ENCODE measurements at places on chromosomes 12 and 14.

- no peak for DNase-seq
Observed at GRCh38 chr12:90618586-90618985, 336.4 kb downstream of the CCER1 start.

GRCh38 chr12:70448371-70448770, 82.3 kb downstream of the KCNMB4 start:
- no peak for DNase-seq

- peak; percentile 52 for DNase-seq
Observed at GRCh38 chr14:24607081-24607480, 2.4 kb downstream of the GZMH start.

GRCh38 chr12:91982946-91983345, 162.7 kb downstream of the BTG1 start:
- DNase-seq: no peak

GRCh38 chr12:119202544-119202943, 23.8 kb downstream of the HSPB8 start:
- no peak for DNase-seq

DNA sequence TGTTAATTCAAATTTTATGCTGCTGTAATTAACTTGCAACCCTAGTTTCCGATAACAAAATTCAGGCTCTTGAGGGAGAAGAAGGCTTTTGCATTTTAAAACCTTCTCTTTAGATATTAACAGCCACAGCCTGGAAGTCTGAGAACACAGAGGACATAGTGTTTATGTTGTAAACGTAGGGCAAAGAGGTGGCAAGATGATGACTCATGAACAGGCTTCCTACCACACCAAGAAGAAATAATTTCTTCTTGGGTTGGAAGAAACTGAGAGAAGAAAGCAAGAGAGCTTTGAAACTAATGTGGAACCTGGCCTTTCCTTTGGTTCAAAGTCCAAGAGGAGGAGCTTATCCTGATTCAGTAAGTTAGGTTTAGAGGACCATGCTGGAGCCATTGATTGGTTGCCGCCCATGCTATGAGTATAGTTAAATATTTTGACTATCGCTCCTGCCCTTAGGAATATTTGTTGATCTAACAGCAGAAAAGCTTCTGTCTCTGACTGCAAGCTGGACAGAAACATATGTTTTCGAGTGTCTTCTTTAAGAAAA, 31.8 kb downstream of the CCDC198 start:
- DNase-seq: no peak

GRCh38 chr12:4943067-4943937, 33.6 kb downstream of the KCNA1 start:
- no peak for DNase-seq

GRCh38 chr12:88793096-88793495, 212.8 kb upstream of the KITLG start:
- DNase-seq: no peak

GRCh38 chr12:9971181-9971580, at the start of gene CLEC12A:
CLEC12A (plus strand) TSS chr12:9971409; CDS start chr12:9971597, 188 bp downstream.
- no peak for DNase-seq

GRCh38 chr12:56338308-56339157, at the start of gene IL23A:
IL23A (plus strand) TSS chr12:56338884; CDS start chr12:56339045, 161 bp downstream.
- DNase-seq: peak; percentile 76

- DNase-seq: no peak
Observed at GRCh38 chr14:97854918-97855317, 1057.7 kb downstream of the VRK1 start.

- DNase-seq: peak; percentile 27
Observed at GRCh38 chr14:86961106-86961716, 1031.8 kb downstream of the GALC start.

- DNase-seq: no peak
Observed at GRCh38 chr12:131573631-131574394, 137.1 kb upstream of the SFSWAP start.

DNA sequence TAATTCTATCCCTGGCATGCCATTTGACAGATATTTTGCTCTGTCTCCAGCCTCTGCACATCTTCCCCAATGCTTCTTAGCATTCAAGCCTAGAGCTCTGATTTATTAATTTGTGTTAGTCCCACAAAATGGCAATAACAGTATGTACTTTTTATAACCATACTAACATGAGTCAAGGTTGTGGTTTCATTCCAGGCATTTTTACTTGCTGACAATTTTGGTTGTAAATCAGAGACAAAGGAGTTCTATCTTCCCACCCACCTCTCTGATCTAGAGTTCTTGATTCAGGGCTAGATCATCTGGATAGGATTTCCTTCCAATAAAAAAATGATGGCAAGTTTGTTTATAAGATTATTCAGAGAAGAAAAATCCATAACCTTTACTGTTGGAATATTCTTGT, 18.5 kb upstream of the CISTR start:
- DNase-seq: no peak

DNA sequence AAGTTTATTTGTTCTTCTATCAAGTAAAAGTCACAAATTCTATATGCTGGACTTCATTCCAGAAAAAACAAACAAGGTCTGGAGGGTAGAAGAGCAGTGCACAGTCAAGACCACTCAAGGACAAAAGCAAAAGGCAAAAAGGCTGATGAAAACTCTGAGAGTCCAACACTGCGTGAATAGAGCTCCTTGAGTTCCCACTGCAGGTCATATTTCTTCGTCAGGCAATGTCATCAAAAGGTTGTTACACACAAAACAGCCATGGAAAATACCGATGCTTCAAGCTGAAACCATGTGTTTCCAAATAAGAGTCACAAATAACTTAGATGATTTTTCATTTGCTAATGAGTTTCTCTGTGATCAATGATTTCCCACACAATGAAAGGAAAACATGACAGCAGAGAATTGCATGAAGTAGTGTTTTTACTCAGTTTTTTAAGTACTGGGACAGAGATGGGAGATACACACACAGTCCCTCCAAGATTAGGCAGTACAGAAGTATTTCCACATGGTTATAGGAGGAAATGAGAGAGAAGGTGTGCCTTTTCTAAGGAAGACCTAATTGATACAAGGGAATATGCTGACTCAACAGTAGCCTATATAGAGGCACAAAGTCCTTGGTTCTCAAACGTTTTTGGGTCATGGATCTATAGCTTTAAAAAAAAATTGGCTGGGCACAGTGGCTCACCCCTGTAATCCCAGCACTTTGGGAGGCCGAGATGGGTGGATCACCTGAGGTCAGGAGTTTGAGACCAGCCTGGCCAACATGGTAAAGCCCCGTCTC, 177.7 kb downstream of the MED13L start:
- no peak for DNase-seq

DNA sequence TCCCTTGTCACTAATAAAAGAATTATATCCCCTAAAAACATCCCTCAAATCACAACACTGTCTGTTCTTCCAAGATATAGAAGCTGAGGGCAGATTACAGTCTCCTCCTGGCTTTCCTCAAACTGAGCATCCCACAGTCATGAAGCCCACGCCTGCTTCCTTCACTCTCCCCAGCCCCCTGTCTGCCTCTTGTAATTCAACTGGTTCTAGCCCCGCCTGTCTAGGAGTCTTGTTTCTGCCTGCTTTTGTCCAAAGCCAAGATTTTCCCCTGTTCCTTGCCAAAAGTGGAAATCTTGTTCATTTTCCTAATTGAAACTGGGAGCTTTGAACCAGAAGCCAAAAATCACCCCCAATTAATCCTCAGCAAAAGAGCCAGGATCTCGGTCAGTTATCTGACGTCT, 35.9 kb upstream of the PWP1 start:
- no peak for DNase-seq

- no peak for DNase-seq
Observed at GRCh38 chr12:62731055-62731820, 203.7 kb downstream of the PPM1H start.

DNA sequence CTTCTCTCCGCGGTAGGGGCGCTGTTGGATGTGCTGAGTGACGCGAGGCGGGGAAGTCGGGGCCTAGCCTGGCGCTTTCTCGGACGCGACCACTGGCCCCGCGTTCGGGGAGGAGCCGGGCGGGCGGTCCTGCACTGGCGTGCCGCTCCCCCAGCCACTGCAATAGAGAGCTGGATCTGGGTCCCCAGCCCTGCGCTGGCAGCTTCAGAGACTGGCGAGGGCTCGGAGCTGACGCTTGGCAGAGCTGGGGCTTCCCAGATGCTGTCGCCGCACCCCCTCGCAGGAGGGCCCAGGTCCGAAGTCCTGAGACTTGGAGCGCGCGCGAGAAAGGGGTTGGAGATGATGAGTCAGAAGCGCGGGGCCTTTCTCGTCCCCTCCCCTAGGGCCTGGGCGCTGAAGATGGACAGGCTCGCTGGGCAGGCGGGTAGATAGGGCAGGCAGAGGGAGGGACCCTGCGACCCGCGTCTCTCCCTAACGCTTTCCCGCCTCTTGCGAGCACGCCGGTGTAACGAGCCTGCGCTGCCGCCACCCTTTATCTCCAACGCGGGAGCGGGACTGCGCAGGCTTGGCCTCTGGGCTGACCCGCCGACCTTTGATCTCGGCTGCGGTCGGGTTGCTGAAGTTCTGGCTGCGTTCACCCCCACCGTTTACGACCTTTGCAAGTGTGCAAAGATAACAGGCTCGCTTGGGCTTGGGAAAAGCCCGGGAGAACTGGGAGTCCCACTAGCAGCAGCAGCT, 3.0 kb downstream of the TMEM253 start:
- DNase-seq: peak; percentile 92

GRCh38 chr14:39310051-39310450, 76.3 kb downstream of the MIA2 start:
- DNase-seq: no peak

DNA sequence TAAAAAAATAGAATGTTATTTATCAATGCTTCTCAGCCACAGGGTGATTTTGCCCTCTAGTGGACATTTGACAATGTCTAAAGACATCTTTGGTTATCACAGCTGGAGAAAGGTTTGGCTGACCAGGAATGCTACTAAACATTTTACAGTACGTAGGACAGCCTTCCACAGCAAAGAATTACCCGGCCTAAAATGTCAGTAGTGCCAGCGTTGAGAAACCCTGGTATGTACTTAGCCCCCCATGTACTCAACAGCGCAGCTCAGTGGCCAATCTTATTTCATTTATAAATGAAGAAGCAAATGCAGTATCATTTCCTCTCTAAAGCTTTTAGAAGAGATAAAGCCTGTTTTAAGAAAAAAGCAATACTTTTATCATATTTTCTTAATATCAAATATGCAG, 5.8 kb downstream of the MARK3 start:
- peak; percentile 46 for DNase-seq

DNA sequence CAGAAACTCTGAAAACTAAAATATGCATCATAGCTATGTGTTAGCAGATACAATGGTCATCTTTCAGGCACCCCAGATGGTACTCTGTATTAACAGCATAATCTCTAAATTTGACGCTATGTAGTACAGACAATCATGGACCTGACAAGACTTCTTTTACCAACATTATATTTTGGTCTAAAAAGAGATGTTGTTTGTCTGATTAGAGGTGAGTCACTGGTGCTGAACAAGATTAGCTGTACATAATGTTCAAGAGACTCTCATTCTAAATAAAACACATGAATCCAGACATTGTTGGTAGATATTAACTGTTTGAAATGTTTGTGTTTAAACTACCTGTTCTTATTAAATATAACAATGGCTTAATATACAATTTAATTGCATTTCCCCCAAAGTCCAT, 146.4 kb upstream of the LMNTD1 start:
- DNase-seq: no peak

GRCh38 chr12:109710747-109711595, 2.7 kb upstream of the FAM222A start:
- no peak for DNase-seq

GRCh38 chr12:9851050-9851449, 18.1 kb downstream of the CLEC2B start:
- no peak for DNase-seq

GRCh38 chr14:21997300-21997699, 323.7 kb upstream of the OR4E1 start:
- peak; percentile 91 for DNase-seq

DNA sequence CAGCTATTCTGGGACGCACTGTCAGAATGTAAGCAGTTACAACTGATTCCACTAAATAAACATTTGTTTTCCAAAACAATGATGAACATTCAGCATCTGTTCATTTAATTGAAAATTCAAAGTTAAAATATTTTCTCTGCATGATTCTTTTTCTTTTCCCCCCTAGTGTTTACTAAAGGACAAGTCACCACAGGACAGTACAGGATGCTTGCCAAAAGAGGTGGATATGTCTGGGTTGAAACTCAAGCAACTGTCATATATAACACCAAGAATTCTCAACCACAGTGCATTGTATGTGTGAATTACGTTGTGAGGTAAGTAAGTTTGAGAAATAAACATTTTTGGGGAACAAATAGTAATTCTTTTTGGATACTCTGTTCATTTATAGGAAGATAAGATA, 28.2 kb upstream of the SNAPC1 start:
- no peak for DNase-seq

- no peak for DNase-seq
Observed at GRCh38 chr12:22407397-22407796, 72.9 kb upstream of the ST8SIA1 start.

GRCh38 chr12:24902511-24903328, 46.2 kb downstream of the BCAT1 start:
- DNase-seq: no peak
